ENCODE measurements at places on chromosomes 3 and 15.

DNA sequence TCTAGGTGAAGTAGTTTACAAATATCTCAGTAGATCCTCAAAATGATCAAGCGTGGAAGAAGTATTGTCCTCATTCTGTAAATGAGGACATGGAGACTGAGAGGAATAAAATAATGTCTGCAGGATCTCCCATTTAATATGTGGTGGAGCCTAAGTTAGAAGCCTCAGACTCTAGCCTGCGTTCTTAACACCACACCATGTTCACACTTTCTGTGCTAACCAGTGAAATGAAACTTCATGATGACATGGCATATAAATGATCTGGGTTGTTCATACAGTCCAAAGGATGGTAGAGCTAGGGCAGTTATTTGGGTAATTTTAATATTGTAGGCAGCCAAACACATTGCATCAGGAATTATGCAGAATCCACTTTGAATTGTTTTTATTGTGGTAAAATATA, 25.1 kb upstream of the APH1B start:
- no peak for DNase-seq

GRCh38 chr3:49908373-49909199, 4.9 kb upstream of the MST1R start:
- DNase-seq: no peak

GRCh38 chr3:128617270-128617556, 33.4 kb downstream of the RPN1 start:
- DNase-seq: no peak

- no peak for DNase-seq
Measured at GRCh38 chr15:32643907-32644445, 2.5 kb downstream of the SCG5 start.

- DNase-seq: no peak
Measured at GRCh38 chr15:70056091-70056680, 41.5 kb downstream of the TLE3 start.

DNA sequence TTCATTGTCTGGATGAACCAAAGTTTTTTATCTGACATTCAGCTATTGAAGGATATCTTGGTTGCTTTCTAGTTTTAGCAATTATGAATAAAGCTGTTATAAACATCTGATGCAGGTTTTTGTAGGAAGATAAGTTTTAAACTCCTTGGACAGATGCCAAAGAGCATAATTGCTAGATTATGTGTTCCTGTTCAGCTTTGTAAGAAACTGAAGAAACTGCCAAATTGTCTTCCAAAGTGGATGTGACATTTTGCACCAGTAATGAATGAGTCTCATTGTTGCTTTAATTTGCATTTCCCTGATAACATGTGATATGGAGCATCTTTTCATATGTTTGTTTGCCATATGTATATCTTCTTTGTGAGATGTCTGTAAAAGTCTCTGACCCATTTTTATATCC, 239.9 kb upstream of the TTC14 start:
- DNase-seq: no peak

DNA sequence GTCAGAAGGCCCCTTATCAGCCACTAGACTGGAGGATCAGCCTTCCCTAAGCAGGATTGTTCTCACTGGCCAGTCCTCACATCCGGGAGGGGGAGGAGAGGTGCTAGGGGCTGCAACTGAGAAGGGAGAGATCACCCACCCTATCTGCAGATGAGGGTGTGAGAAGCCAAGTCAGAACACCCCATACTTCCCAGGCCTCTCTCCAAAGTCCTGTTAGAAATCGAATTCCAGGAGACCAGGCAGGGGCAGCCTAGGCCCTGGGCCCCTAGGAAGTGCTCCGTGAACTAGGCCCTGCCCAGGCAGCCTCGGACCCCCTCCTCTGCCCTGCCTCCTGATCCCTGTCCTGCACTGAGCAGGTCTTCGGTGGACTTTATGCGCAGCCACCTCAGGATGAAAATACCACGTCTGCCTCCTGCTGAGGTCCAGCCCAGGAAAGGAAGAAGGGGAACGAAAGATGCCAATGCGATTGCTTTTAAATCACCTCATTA, 933 bp downstream of the DZIP1L start:
- DNase-seq: no peak

GRCh38 chr3:2354702-2355101, 256.0 kb downstream of the CNTN4 start:
- no peak for DNase-seq

GRCh38 chr15:58066042-58066867, 744 bp upstream of the ALDH1A2 start:
- no peak for DNase-seq

DNA sequence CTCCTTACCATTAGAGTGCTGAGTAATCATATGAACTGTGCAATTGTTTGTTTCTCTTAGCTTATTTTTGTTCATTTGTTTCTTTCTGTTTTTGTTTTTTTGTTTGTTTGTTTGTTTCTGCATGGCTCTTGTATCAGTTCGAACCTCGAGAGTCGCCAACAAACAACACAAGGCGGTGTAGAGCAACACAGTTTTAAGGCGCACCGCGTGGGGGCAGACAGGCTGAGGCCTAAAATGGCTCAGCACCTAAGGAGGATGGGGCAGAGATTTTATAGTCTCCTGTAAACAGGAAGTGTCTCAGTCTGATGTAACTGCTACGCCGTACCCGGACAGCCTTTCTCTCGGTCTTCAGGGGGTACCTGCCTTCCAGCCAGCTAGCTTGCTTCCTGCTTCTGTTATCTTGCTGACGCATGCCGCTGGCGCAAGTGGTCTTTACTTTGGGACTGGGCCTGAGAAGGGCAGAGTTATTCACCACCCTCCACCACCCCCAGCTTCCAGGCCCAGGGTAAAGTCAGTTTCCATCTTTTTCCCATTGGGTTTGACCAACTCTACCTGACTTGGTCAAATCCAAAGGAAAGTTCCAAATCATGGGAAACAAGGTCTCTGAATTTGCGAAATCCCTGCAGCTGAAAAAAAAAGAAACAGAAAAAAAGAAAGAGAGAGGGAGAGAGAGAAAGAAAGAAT, 25.8 kb upstream of the MFGE8 start:
- no peak for DNase-seq

- DNase-seq: no peak
Measured at GRCh38 chr3:159796744-159797143, 191.9 kb upstream of the IL12A start.

- no peak for DNase-seq
Measured at GRCh38 chr3:89974903-89975519, 867.6 kb downstream of the EPHA3 start.

- DNase-seq: no peak
Measured at GRCh38 chr3:171790898-171791691, 19.2 kb downstream of the PLD1 start.

DNA sequence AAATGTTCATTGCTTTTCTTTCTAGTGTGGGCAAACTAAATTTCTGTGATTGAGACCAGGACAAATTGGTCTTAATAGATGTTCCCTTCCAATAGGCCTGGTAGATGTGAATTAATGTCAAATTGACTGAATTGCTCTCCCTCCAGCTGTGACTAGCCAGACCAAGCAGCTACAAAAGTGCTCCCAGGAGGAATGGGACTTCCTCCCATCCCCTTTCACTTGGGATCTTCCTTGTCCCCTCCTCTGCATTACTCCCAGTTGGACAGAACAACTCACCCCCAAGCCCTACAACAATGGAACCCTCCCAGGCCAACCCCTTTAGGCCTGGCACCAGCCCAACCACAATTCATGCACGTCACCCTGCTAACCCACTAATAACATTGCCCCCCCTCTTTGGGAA, 19.6 kb upstream of the ZKSCAN7 start:
- DNase-seq: no peak

- no peak for DNase-seq
Measured at GRCh38 chr15:81087066-81087465, 47.0 kb upstream of the CFAP161 start.

- DNase-seq: no peak
Measured at GRCh38 chr3:30598668-30599545, 7.5 kb upstream of the TGFBR2 start.

DNA sequence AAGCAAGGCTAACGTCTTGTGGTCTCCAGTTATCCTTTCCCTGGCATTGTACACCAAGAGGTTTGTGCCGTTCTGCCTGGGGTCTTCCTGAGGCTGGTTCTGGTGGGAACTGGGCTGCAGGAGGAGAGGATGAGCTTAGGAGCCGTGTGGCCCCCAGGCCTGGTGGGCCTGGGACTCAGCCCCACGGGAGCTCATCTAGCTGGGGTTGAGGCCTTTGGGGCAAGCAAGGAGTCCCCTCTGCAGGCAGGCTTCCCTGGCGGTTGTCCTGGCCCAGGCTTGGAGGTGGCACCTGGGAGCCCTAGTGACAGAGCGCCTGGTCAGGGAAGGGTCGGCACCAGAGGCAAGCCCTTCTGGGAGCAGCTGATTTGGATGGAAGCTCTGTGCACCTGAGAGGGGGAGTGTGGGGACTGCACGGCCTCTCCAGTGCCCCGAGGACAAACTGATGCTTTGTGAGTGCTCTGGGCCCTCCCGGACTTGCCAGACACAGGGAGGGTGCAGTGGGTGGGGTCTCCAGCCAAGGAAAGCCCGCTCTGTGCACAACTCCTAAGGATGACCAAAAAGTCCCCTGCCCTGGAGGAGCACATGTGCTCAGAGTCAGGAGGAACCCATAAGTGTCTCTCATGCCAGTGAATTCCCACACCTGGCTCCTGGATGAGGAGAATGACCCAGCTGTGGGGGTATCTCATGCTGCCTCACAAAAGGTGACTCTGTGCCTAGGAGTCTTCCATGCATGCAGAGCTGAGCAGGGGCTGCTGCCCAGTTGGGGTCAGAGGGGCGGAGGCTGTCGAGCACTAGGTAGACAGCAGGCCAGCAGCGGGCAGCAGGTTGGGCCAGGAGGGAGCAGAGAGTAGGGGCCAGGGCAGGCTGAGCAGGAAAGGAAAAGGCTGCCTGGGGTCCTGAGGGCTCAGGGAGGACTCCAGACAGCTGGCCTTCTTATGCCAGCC, 2.7 kb downstream of the PAK6 start:
- no peak for DNase-seq

- DNase-seq: no peak
Measured at GRCh38 chr3:37973246-37974054, 17.1 kb upstream of the VILL start.

DNA sequence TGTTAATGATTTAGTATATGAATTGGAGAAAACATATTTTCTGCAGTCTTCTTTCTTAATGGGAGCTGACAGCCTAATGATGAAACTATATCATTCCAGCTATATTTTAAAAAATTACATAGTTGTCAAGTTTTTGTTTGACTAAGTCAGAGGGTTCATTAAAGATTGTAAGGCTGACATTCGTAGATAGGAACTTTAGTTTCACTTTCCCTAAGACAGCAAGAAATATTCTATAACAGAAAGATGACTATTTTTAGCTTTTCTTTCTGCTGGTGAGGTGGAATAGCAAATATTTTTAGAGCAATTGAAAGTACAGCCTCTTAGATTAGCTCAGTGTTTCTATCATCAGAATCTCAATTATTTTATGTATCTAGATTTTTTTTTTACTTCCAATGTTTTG, 60.2 kb downstream of the PIAS1 start:
- DNase-seq: no peak

DNA sequence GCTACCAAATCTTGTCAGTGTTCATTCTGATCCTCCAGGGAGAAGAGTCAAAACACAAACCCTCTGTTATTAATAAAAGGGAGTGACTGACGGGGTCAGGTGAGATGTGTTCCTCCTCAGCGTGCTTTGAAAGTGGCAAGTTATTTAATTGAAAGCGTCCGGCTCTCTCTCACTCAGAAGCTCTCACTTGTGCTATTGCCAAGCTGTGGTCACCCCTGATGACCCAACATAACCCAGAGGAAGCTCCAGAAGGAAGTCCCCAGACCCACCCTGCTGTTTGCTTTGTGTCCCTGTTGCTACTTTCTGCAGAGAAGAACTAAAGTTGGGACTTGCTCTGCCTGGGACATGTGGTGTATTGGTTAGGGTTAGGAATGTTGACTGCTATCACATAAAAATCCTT, 235.6 kb downstream of the EDEM1 start:
- DNase-seq: no peak

- no peak for DNase-seq
Measured at GRCh38 chr15:47929138-47929803, 191.5 kb upstream of the SLC24A5 start.

DNA sequence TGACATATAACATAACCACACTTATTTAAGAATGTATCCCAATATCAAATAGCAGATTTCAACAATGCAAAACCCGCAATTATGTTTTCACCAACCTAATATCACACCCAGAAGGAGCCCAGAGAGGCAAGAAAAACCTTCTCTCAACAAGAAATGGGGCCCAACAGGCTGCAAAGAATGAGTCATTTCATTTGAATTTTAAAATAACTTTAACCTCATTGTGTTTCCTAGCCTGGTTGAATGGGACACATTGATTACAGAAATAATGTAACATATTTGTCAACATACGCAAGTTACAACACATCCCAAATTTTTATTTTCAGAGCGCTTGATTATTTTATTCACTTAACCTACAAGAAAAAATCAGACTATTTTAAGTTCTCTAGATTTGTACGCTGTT, 365.1 kb upstream of the SLCO3A1 start:
- DNase-seq: no peak

GRCh38 chr15:78450285-78450858, 12.4 kb downstream of the IREB2 start:
- DNase-seq: no peak

DNA sequence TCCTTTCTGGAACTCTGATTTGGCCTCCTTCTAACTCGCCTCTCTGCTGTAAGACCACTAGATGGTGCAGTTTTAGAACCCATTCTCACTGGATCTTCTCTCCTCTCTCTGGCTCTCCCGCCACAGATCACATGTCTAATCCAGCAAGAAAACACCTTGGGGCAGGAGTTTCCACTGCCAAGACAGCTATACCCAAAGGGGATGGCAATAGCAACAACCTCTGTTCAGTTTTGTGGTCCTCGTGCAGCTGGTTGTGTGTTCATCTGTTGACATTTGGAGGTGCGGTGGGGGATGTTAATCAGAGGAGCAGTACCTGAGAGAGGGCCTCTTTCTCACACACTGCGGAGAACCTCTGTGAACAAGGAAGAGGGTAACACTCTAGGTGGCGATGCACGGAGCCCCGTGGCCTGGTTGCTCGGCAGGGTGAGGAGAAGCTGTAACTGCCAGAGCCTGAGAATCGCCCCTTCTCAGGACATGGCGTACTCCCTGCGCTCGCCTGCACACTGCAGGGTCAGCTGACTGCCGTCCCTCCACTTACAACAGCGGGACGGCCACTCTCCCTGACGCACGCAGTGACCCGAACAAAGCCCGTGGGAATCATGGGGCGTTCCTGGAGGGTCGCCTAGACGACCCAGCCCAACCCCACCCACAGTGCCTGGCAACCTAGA, at the start of gene TEX55:
TSS of gene TEX55 (plus strand) at position 666 of the 668 bp plus-strand sequence. CDS start 25 bp downstream, outside the sequence.
- DNase-seq: no peak

- no peak for DNase-seq
Measured at GRCh38 chr3:19147905-19148767, at the start of gene KCNH8. KCNH8 (plus strand) TSS chr3:19148510; CDS start chr3:19148720, 210 bp downstream.
